ENCODE measurements at places on chromosomes 3 and 15.
A peak's percentile ranks its signal among the peaks of the same experiment; 100 is the strongest.

DNA sequence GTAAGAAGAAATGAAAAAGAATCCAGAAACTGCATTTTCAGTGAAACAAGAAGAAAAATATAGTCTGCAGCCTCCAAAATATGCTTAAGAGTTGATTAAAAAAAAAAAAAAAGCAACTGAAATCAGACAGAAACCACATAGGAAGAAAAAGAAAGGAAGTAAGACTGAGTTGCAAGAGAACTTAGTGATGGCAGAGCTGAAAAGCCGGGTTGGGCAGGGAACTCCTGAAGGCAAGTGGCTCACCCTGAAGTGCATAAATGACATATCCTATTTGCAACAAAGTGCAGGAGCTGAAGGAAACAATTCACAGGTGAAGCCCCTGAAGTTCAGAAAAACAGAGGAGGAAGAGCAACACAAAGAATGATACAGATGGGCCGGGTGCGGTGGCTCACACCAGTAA, 108.8 kb upstream of the SLC25A36 start:
- DNase-seq, result no peak

GRCh38 chr3:50286322-50287227, 5.7 kb downstream of the IFRD2 start:
- no peak for DNase-seq

- DNase-seq, result no peak
These were observed 44.0 kb downstream of the TPRA1 start for GRCh38 chr3:127546554-127546953.

DNA sequence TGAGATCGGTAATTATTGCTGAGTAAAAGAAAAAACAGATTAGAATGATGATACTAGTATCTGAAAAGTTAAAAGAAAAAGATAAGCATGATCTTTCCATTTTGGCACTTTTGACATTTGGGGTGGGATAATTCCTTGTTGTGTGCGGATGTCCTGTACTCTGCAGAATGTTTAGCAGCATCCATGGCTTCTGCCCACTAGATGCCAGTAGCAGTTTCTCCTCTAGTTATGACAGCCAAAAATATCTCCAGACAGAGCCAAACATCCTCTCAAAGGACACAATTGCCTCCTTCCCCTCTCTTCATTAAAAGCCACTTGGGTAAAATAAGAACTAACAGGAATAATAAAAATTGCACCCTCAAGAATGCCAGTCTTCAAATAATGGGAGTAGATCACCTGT, 468.8 kb upstream of the GRM7 start:
- DNase-seq, result no peak

DNA sequence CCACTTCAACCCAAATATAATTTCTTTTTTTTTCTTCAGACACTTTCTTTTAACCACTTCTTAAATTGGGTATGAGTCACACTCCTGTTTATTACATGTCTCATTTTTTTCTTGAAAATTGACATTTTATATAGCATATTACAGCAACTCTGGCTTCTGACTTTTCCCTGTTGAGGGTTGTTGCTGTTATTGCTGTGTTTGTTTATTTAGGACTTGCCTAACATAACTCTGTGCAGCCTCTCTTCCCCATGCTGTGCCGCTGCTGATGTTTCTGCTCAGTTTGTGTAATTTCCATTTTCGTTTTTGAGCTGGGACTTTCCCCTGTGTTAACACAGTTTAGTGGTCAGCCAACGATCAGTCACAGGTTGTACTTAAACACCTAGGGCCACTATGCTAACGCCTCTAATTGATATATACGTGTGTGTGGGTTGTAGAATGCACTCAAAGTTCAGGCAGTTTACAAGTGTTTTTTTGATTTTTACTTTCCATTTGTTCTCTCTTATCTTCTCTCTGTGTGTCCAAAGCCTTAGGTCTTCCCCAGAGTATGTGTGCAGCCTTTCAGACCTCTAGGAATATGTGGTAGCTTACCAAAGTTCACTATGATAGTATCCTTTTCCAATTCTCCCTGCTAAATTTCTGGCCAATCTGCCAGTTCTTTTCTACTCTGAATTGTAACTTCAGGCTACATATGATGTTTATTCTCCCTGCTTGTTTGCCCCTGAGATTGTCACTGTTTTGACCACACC, 337.2 kb downstream of the ZBTB20 start:
- DNase-seq, result peak; percentile 4

DNA sequence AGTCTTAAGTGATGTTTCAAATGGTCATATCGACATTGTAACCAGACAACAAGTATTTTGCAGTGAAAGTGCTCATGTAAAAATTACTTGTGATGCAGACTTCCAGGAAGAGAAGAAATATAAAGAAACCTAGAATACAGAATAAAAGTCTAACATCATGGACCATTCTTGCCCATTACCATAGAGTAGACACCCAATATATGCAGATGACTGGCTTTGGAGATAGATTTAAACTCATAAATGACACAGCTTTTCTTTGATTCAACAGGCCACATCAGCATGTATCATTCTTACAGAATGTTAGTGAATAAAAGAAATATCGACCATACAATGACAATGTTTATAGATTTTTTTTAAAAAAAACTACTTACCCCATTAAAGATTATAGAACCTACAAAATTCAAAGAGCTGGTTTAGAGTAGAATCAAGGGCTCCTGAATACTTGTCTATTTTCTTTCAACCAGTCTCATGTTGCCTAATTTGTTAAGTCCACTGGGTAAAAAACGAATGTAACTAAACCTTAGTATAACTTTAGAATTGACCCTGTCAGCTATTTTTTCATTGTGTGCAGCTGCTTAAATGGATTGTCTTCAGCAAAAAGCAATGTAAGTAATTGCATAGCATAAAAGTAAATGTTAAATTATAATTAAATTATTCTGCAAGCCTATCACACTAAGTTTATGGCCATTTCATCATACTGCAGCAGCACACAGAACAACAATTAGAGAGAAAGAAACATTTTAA, 268.7 kb upstream of the AGTR1 start:
- no peak for DNase-seq

DNA sequence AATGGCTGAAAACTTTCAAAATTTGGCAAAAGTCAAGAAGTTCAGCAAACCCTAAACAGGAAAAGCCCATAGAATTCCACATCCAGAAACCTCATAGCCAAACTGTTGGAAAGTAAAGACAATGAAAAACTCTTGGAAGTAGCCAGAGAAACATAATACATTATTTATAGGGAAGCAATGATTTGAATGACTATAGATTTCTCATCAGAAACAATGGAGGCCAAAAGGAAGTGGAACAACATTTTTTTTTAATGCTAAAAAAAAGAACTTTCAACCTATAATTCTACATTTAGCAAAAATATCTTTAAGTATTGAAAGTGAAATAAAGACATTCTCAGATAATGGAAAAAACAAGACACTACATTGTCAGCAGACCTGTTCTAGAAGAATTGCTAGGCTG, 30.2 kb downstream of the ALPK3 start:
- DNase-seq, result no peak

DNA sequence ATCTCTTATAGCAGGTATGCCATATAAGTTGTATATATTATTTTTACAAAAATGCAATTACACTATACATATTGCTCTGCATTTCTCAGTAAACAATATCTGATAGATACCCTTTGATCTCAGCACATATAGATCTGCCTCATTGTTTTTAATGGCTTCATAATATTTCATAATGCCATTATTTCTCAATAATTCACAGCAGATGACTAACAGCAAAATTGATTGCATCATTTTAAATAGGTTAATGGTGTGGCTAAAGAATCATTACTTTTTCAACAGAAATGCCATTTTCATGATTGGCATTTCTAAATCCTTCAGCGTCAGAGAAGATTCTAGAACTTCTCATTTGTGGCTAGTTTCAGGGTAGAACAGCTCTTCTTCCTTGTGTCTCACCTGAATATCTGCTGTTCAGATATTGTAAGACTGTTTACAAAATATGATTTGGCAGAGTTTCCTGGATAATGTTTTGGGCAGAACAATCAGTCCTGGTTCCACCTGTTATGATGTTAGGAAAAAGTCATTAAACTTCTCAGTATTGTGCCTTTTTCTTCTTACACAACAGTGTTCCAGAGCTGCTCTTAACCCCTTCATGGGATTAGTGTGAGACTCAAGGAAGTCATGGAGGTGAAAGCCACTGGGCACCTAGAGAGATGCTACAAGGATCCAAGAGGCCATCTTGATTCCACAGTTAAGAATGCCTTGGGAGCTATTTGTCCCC, 397.6 kb upstream of the THBS1 start:
- no peak for DNase-seq

GRCh38 chr15:51756482-51756881, 5.1 kb downstream of the TMOD2 start:
- no peak for DNase-seq

DNA sequence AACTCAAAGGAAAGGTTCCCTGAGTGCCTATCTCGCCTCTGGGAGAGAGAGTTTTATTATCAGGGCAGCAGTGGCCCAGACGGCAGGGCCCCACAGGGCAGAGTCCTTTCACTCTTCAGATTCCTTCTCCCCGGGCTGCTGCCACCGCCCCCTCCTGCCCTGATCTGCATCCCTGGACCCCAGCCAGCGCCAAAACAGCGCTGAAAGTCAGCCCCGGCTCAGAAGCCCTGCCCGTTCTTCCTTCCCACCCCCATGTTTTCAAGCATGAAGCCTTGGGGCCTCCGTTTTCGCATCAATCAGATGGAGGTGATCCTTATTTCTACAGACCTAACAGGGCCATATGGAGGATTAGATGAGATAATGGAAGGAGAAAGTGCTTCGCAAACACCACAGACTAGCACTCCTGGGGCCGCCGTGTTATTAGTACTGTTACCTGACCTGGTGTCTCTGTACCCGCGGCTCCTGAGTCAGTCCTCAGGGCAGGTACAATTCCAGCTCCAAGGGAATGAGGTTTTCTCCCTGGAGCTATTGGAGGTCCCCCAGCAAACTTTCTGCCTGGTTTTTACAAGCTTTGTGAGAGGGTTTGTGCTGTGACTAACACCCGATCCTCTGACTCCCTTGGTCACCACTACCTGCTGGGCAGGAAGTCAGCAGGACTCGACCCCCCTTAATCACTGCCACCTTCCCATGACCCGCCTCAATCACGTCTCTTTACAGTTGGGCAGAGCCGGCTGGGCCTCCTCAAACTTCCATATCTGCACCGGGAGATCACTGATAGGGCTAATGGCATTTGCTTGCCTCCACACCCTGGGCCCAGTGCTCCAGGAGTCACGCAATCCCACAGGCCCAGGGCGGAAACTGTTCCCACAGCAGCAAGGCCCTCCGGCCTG, 39.5 kb upstream of the TSEN2 start:
- no peak for DNase-seq

DNA sequence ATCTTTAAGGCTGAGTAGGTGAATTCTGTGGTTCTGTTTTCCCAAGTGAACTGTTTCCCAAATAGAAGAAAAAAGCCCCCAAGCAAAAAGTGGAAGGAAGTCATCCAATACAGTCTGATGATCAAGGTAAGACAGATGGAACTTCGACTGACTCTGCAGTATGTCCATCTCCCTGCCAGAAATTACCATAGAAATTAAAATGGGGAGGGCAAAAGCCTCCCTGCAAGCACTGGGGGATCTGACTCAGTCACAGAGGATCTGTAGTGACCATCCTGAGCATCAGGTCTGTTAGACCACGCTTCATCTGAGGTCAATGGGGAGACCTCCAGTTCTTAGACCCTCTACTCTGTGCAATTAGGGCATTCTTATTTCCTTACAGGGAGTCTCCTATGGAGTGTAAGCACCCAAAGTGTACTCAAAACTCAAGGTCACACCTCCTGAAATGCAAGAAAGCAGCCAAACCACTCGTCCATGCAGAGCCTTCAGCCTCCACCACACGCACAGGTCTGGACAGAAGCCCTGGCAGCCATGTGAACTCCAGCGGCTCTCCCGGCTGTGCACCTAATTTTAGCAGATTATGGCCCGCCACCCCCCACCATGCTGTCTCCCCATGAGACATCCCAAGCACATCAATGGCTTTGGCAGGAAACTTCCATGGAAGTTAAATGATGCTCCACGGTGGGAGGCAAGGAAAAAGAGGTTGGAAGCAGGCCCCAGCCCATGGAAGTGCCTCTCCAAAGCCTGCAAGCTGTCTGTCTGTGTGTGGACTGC, 348.7 kb downstream of the NTRK3 start:
- no peak for DNase-seq

DNA sequence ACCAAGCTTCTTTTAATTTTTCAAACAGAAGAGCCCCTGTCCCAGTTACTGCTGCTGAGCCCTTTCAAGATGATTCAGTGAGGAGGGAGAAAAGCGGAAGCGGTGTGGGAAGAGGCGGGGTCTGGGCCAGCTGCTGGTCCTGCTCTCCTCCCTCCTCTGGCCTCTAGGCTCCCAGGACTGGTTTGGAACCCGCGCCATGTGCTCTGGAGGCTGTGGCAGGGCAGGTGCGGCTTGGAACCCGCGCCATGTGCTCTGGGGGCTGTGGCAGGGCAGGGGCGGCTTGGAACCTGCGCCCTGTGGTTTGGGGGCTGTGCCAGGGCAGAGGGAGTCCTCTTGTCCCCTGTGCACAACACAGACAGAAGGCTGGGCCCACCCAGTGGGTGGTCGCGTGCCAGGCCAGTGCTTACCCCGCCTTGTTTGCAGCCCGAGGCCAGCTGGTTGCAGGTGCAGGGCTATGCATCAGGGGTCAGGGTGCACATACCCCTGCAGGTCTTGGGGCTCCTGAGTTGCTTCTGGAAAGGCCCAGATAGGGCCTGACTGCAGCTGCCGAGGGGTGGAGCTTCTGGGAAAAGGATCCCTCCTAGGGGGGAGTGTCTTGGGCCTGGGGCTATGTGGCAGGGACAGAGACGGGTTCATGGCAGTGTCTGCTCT, 12.2 kb downstream of the ALG1L2 start:
- peak; percentile 7 for DNase-seq

DNA sequence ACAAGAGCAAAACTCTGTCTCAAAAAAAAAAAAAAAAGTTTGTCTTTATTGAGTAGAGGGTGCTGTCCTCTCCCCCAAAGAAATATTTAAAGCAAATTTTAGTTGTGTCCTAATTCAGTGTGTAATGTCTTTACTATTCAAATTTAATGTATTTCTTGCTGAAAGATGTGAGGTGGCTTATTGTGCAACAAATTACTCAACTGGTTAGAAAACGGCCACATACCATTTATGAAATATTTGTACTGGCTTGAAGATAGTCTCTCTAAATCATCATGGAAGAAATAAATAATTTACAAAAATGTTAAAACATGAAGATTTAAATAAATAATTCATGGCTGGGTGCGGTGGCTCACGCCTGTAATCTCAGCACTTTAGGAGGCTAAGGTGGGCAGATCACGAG, 63.0 kb downstream of the SLTM start:
- DNase-seq, result no peak

GRCh38 chr3:72694398-72694797, 153.8 kb downstream of the SHQ1 start:
- no peak for DNase-seq

DNA sequence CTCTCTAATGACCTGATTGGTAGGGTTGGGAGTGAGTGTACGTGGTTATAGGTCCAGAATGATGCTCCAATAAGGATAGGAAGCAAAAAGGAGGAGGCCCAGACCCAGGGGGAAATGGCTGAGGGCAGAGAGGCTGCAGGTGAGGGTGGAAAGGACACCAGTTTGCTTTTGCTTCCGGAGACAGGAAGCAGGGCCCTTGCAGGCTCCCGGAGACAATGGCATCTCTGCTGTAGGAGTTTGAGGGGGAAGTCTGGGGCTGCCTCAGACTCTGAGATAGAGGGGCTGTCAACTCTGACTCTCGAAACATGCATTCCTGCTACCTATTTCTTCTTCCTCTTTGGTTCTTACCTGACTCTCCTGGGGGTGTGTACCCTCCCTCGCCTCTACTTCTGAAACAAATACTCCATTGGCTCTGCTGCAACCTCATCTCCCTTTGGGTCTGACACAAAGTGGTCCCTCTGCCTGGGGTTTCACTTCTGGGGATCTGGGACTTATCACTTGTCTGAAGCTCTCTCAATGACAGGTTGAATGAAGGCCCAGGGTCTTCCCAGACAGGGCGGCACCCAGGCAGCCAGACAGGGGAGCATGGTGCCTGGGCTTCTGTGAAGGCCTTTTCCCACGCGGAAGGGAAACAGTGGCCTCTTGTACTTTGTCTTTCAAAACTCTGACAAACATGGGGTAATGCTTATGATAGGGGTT, 61.5 kb downstream of the CHRD start:
- no peak for DNase-seq
